ENCODE measurements at places on chromosomes 7 and 10. TPM values are rescaled to one million over a fixed set of nuclear protein-coding genes. Genes with fewer than 3 reads are reported as not detected.

The OPALIN gene
- total RNA-seq, result not detected

GRCh38 chr10:55410415-55410885 is 609.4 kb upstream of the PCDH15 start:
- DNase-seq, result peak; percentile 23

The CACNB2 gene
- 2.2 TPM for total RNA-seq

DNA sequence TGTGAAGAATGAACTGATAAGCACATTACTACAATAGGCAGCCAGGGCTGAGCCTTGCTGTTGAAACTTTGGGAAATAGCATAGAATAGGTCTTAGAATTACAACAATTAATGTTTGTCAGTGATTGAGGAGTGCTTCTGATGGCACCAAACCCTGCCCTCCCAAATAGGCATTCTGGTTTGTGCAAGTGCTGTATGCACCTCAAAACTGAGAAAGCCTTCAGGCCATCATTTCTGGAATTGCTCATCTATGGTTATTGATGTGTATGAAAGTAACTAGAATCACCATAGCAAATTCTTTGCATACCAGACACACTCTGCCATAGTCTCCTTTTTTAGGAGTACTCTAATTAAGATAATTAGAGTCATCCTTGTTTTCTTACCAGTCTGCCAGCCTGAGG is 585.0 kb upstream of the MBL2 start:
- DNase-seq, result no peak

The CCZ1 gene
- 86.4 TPM for total RNA-seq

GRCh38 chr10:98259606-98260315 is 8.2 kb downstream of the LOXL4 start:
- no peak for DNase-seq

Measured in neural crest cell (in vitro differentiated cells).